ENCODE measurements at places on chromosomes 6 and 20. TPM values are rescaled to one million over a fixed set of nuclear protein-coding genes. Genes with fewer than 3 reads are reported as not detected.

The COL12A1 gene
- total RNA-seq, result 25.3 TPM

The SEL1L2 gene
- not detected for total RNA-seq

The TTLL9 gene
- not detected for total RNA-seq

The SLC35B3 gene
- 34.7 TPM for total RNA-seq

The LGSN gene
- total RNA-seq, result 2.4 TPM

The MYMX gene
- 0.95 TPM for total RNA-seq

The FAM83C gene
- total RNA-seq, result not detected

The DSP gene
- total RNA-seq, result 243 TPM

The PDE10A gene
- 6.8 TPM for total RNA-seq

The TCF15 gene
- total RNA-seq, result not detected

The FOXS1 gene
- total RNA-seq, result 0.55 TPM

The RBPJL gene
- not detected for total RNA-seq

The HLA-B gene
- total RNA-seq, result 3,432 TPM

The TBPL1 gene
- 10.0 TPM for total RNA-seq

The GLP1R gene
- total RNA-seq, result not detected

The TMEM63B gene
- 110 TPM for total RNA-seq

The SLC13A3 gene
- total RNA-seq, result 0.48 TPM

The TGIF2 gene
- 2.6 TPM for total RNA-seq

The POLR3F gene
- total RNA-seq, result 1.9 TPM

The SNAP25 gene
- not detected for total RNA-seq

The PCMT1 gene
- total RNA-seq, result 97.3 TPM

The CALHM5 gene
- 0.27 TPM for total RNA-seq

The NKAPL gene
- 0.64 TPM for total RNA-seq

The TINAG gene
- 46.2 TPM for total RNA-seq

The KCNK16 gene
- total RNA-seq, result not detected

The ESR1 gene
- 0.37 TPM for total RNA-seq

The ZNF391 gene
- not detected for total RNA-seq

The KHDRBS2 gene
- total RNA-seq, result 1.6 TPM

The NNAT gene
- 11.3 TPM for total RNA-seq

The HLA-DQB1 gene
- 1.9 TPM for total RNA-seq

The SNX21 gene
- total RNA-seq, result 76.2 TPM

The TBXT gene
- not detected for total RNA-seq

The C20orf141 gene
- not detected for total RNA-seq

The KIFC1 gene
- 51.5 TPM for total RNA-seq

The C6orf15 gene
- not detected for total RNA-seq
